ENCODE measurements at places on chromosomes 3 and 15.

DNA sequence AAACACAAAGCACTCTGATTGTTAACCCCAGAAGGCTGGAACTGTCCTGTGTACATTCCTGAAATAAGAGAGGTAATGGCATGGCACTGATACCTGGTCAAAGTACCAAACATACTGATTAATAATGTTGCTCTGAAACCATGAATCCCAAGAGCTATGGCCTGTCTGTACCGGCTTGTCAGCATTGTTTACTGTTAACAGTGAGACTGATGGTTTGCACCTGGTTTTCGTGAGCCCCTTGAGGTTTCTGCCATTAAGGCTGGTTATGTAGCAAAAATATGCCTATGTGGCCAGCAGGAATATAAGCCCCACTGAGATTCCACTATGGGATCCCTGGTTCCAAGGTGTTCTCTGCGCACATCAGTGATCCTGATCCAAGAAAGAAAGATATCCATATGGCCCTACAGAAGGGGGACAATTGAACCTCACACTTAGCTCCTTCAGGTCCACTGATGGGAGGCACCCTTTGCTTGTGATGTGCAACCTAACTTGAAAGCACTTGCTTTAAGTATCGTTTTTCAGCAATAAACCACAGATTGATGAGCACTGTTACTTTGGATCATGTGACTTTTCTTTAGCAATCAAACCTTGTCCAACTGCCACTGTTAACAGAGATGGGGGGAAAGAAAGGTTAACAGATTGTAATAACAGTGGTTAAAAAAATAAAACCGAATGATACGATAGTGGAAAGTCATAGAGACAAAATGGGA is 65.2 kb downstream of the TBL1XR1 start:
- DNase-seq: no peak

- no peak for DNase-seq
These were observed 113.9 kb downstream of the SRGAP3 start for GRCh38 chr3:9135526-9135925.

GRCh38 chr15:89754361-89755154 is 3.5 kb upstream of the MESP1 start:
- DNase-seq: no peak

DNA sequence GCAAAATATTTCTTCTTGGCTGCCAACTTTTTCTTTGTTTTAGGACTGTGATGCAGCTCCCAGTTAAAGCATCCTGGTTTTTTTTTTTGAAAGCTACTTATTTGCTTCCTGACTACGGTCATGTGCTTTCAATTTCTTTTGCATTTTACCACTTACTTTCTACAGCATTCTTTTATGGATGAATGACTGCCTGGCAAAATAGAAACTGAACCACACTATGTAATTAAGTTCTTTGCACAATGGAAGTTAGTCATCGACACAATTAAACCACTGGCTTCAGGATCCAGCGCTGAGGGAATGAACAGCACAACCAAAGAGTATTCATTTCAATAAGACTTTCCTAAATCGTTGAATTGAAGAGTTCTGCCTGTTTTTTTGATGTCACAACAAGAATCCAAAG is 82.2 kb upstream of the EPHA3 start:
- DNase-seq: no peak

GRCh38 chr3:139935866-139936817 is 1.2 kb downstream of the CLSTN2 start:
- no peak for DNase-seq

GRCh38 chr3:89787979-89788378 is 680.6 kb downstream of the EPHA3 start:
- DNase-seq: no peak

GRCh38 chr3:9167222-9167621 is 82.2 kb downstream of the SRGAP3 start:
- no peak for DNase-seq

- no peak for DNase-seq
These were observed 39.6 kb downstream of the HDC start for GRCh38 chr15:50225938-50226337.

GRCh38 chr3:2446146-2446545 is 347.5 kb downstream of the CNTN4 start:
- DNase-seq: no peak

- DNase-seq: no peak
These were observed 597.8 kb upstream of the ALCAM start for GRCh38 chr3:104768886-104769285.

GRCh38 chr3:179436517-179436916 is 14.8 kb downstream of the GNB4 start:
- DNase-seq: no peak

- DNase-seq: no peak
These were observed 173.4 kb upstream of the THRB start for GRCh38 chr3:24668039-24668438.

GRCh38 chr15:58438111-58438510 is 6.3 kb downstream of the LIPC start:
- no peak for DNase-seq

- DNase-seq: no peak
These were observed 73.2 kb downstream of the STAG1 start for GRCh38 chr3:136678981-136679380.

All from CD4-positive, alpha-beta T cell treated with Interleukin-1 beta for 1 hour (primary cell).